ENCODE measurements at places on chromosomes 13 and 19.

- DNase-seq = no peak
Measured at GRCh38 chr13:76982061-76982460, 9.8 kb upstream of the CLN5 start.

GRCh38 chr19:35451338-35452096 is 3.5 kb downstream of the FFAR2 start:
- no peak for DNase-seq

DNA sequence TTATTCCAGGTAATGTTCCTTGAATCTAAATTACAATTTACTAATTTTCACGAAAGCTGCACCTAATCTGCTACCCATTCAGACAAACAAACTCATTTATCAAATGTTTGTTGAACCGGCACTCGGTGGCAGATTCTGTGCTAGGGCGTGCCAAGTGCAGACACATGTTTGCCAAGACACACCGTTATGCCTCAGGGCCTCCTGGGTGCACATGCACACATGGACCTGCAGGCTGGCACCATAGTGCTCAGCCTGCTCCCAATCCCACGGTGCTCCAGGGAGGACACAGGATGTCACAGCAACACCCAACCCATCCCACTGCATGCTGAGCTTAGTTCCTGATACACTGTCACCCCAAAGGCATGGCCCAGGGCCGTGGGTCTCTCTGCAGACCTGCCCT is 7.7 kb downstream of the SCGB2B2 start:
- no peak for DNase-seq

GRCh38 chr13:112947796-112948195 is 21.2 kb upstream of the MCF2L start:
- no peak for DNase-seq

DNA sequence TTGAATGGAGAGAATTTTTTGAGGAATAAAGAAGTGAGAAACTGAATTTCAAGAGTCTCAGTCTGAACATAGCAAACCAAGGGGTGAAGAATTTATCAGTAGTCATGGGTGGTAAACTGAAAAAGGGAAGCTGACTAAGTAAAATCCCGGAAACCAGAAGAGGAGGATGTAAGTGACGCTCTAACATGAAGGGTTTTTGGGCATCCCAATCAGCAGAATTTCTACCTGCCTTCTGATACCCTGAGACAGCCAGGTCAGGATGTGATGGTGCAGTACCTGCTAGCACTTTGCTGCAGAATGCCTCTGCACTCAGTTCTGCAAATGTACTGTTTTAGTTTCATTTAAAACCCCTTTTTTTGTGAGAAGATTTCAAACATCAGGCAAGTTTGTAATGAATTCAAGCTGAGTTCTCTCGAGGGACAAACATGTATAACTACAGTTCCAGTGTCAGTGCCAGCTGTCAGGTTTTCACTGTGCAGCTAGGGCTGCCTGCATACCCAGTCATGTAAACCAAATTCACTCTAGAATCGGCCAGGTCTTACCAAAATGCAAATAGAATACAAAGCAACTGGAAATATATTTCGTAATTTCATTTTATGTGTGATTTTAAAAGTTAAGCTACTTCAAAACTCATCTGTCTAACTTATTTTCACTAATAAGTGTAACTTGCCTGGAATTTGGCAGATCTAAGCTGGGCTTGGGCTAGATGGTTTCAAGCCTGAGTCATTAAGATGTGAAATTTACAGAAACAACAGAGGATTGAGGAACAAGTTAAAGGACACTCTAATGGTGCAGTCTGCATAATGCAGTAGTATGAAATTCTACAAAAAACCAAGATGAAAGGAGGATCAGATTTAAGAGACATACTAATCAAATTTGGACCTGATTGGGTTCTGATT is 13.8 kb downstream of the METTL21C start:
- no peak for DNase-seq

DNA sequence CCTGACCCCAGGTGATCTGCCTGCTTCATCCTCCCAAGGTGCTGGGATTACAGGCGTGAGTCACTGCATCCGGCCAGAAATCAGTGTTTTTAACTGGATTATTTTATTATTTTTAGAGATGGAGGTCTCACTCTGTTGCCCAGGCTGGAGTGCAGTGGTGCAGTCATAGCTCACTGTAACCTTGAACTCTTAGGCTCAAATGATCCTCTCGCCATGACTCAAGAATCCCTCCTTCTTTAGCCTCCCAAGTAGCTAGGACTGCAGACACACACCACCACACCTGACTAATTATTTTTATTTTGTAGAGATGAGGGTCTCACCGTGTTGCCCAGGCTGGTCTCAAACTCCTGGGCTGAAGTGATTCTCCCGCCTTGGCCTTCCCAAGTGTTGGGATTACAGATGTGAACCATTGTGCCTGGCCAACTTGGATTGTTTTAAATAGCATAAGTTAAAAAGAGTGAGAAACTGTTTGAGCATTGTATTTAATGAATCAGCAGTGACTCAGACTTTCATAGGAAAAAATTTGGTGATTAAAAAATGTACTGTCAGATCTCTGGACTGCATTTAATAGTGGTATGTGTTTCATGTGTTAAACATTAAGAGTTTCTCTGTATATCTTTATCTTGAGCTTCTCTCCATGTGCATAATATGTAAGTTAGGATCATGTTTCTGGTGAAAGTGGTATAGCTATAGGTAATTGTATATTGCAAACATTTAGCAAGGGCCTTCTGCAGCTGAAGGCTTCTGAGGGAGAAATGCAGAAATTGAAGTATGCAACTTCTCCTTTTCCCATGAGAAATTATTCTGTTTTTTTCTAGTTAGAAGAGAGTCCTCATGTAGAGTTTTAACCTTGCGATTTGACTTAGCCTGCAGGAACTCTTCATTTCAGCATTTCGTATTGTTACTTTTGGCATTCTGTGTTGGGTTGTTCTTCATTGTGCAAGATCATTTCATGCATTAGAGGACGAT is 121.2 kb downstream of the PCCA start:
- DNase-seq = no peak

DNA sequence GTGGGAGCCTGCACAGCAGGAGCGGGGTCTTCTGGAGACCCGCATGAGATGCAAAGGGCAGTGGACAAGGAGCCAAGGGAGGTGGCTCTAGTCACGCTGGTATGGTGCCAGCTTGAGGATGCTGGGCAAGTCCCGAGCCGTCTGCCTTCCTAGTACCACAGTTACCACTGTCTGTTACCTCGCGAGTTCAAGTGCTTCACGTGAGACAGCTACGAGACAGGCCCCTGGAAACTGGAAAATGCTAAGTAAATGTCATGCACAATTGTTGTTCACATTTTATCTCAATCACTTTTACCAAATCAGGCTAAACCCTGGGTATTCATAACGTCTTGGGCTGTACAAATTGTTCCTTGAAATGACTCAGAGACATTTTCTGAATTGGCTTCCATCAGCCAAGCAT is 155.7 kb downstream of the TNFRSF19 start:
- no peak for DNase-seq

DNA sequence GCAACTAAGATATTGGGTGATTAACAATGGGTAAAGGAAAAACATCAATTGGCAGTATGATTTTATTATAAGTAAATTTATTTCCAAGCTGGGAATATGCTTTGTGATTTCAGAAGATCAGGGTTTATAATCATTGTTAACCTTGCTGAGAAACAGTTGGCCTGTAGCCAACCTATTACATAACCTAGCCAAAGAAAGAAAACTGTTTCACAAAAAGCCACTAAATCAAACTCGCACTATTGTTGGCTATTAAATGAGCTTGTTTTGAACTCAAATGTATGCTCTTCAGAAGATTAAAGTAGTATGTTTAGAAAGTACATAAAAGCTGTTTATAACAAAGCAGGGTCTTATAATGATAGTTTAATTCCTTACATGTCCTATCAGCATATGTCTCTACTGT is 151.7 kb downstream of the LHFPL6 start:
- no peak for DNase-seq

DNA sequence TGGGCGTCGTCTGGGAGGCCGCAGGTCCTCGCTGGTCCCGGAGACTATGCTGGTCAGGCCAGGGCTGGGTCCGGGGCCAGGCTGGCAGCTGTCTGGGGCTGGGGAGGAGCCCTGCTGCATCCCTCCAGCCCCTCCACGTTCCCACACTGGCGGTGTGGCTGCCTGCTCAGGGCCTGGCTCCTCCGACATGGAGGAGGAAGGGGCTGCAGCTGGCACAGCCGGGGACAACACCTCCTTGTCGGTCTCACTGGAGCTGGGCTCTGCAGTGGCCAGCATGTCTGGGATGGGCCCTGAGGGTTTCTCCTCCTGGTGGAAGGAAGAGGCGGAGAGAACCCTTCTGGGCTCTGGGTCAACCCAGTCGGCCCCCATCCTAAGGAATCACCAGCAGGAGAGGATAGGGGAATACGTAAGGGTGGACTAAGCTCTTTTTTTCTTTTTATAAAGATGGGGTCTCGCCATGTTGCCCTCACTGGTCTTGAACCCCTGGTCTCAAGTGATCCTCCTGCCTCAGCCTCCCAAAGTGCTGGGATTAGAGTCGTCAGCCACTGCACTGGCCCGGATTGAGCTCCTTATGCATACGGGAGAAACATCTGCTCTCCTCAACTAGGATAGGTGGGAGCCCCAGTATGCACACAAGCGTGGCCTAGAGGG is 806 bp downstream of the ZNF414 start:
- no peak for DNase-seq

DNA sequence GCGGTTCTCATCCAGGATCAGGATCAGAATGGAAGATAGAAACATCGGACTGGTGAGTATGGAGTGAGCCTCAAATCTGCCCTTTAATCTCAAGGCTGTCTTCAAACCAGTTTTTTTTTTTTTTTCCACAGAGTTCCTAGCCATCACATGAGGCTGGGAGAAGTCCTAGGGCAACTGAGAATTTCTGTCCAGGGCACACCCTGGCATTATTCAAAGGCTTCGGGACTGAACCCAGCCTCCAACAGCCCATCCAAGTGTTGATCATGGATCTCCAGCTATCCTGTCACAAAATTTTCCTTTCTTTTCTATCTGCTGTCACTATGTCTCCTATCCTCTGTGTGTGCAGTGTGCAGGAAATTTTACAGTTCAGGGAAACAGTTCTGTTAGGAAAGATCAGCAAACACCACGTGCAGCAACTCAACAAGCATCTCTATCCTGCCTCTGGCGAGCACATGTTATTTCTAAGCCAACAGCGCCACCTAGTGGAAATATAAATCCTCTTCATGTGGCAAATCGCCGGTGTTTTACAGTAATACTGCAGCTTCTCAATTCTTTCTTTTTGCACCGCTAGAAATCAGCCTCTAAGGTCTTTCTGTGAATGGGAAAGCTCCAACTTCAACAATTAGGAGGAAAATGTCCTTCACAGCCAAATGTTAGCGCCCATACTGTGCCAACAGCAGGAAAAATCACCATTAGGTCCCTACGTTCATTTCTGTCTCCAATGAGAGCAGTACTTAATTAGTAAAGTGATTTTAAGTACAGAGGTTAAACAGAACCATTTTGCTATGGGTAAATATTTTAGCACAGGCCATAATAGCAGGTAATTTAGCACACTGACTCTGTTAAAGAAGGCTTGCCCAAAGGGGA is 21.4 kb upstream of the ZNF181 start:
- no peak for DNase-seq

- DNase-seq = no peak
Measured at GRCh38 chr13:96629331-96629730, 364.9 kb downstream of the OXGR1 start.

- DNase-seq = no peak
Measured at GRCh38 chr13:51122868-51123566, 11.9 kb upstream of the C13orf42 start.

DNA sequence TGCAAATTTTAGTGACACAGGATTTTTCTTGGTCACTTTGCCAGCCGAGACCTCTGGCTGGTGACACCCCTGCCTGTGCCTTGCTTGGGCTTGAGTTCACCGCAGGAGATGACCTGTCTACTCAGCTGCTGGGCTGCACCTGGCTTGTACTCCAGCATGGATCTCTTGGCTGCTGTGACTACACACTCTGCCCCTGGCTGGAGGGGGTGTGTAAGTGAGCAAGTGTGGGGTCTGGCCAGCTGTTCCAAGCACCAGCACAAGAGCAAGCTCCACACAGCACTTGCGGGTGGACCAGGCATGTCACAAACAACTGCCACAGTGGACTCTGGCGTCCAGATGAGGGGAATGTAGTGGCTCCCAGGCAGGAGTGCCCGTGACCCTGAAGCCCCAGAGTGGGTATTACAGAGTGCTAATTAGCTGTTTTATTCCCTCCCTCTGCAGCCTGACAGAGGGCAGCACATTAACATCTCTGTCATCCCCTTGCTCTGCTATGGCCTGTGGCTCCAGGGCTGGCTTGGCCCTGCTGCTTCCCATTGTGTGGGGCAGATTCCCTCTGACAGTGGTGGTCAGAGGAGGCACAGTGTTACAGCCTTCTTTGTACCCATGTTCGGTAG is 1387.2 kb downstream of the OLFM4 start:
- no peak for DNase-seq

- no peak for DNase-seq
Measured at GRCh38 chr19:3522421-3523360, 16.3 kb upstream of the TEKTIP1 start.

- peak; percentile 6 for DNase-seq
Measured at GRCh38 chr13:26985285-26985878, 186.2 kb downstream of the USP12 start.

DNA sequence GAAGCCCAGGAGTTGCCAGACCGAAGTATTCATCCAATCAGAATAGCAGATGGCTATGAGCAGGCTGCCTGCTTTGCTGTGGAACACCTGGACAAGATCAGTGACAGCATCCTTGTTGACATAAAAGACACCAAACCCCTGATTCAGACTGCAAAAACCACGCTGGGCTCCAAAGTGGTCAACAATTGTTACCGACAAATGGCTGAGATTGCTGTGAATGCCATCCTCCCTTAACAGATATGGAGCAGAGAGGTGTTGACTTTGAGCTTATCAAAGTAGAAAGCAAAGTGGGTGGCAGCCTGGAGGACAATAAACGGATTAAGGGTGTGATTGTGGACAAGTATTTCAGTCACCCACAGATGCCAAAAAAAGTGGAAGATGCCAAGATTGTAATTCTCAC is 250.3 kb upstream of the OBI1 start:
- DNase-seq = no peak

- DNase-seq = no peak
Measured at GRCh38 chr13:83009987-83010386, 872.3 kb downstream of the SLITRK1 start.

DNA sequence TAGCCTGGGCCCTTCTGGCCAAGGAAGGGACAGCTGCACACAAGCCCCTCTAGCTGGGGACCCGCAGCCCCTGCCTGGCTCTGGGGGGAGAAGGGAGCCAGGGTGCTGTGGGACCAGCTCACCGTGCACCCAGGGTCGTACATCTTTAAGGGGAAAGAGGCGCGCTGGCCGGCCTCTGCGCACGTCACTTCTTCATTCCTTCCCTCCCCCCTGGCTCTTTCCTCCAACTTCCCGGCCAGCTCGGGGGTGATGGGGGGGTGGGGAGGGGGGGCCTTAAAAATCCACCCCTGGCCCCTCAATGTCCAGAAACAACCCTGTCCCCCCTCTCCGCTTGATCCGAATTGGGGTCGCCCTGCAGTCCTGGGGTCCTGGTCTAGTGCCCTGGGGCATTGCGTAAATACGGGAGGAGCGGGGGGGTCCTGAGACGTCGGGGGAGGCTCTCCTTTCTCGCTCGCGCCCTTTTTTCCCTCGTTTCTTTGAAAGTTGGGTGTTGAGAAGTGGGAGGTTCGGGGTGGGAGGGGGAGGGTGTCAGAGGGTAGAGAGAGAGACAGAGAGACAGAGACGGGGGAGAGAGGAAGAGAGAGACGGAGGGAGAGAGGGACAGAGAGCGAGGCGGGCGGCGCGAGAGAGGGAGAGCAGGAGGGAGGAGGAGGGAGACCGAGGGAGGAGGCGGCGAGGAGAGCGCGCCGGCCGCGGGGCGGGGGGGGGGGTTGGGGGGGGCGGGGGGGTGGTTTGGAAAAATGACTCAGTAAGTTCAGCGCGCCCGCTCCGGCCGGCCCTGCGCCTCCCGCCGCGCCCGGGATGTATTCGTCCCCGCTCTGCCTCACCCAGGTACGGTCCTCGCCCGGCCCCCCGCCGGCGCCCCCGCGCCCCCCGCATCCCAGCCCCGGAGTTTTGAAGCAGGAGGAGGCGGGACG is at the start of gene NFIC:
NFIC (plus strand) TSS at position 748 of the 917 bp plus-strand sequence; CDS start at position 802, 54 bp downstream.
- peak; percentile 77 for DNase-seq
